NCI-H1105 (cell line): ENCODE measurements at places on chromosomes 3 and 15.

DNA sequence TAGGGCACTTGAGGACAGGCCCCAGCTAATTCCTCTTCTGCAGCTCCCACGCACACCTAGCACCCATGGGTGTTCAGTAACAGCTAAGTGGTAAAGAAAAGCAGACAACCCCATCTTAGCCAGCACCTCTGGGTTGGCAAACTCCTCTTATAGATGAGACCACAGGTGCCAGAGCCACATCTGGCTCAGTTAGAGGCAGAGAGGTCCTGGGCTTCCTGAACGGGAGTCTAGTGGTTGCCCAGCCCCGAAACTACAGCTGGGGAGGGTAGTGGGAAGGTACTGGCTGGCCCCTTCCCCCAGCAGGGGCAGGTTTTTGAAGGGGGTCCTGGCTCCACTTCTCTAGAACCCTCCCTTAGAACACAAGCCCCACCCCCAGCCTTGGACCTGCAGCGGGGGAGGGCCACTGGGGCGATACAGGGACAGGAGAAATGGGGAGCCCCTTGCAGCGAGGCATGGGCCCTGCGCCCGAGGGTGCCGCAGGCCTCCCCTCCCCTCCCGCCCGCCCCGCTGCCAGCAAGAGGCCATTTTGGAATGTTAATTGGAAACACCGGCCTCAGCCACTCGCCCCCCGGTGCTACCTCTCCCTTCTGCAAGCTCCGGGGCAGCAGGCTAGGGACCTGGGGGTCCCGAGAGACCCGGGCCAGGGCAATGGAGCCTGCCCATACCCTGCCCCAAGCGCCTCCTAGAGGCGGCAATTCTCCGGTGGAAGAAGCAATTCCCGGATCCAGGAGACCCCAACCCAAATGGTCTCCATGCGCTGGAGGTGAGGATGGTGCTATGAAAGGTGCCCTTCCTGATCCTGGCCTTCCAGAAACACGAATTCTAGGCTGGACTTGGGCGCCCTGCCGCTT lies 1.5 kb downstream of the DUSP7 start:
- no peak for DNase-seq

DNA sequence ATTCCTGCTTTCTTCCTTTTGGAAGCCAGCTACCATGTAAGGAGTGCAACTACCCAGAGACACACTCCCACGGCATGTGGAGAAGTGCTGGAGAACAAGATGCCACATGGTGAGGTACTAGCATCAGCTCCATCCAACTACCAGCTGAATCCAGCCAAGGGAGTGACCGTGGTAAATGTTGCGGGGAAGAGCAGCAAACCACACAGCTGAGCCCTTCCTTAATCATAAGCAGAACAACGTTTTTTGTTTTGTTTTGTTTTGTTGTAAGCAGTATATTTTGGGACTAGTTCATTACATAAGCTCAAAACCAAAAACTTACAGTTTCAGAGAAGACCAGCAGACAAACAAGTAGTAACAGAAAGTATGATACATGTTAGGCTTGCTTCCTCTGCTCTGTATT lies 212.6 kb upstream of the ATP10A start:
- no peak for DNase-seq

DNA sequence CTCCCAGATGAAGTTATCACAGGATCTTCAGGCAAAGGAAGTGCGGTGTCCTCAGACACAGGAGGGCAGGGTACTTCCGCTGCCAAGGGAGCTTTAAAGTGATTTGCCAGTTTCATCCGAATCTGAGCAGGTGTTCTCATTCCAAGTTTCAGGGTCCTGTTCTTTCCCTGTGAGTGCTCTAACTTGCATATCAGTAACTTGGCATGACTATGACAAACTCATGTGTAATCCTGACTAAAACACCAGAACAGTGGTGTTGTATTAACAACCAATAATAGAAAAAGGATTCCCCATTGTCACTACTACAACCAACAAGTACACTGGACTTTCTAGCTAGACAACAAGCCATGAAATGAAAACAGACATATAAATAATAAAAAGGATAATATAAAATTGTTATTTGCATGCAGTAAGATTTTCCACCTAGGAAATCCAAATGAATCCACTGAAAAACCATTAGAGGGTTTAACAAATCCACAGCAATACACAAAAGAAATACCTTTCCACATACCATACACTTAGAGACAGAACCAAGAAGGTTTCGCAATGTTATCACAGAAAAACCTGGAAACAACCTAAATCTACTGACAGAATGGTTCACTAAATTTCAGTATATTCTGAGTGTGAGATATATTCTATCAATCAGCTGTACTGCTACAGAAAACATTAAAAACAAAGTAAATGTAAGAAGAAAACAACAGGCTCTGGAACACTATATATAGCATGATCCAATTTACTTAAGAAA lies 40.9 kb upstream of the RPL35A start:
- no peak for DNase-seq

DNA sequence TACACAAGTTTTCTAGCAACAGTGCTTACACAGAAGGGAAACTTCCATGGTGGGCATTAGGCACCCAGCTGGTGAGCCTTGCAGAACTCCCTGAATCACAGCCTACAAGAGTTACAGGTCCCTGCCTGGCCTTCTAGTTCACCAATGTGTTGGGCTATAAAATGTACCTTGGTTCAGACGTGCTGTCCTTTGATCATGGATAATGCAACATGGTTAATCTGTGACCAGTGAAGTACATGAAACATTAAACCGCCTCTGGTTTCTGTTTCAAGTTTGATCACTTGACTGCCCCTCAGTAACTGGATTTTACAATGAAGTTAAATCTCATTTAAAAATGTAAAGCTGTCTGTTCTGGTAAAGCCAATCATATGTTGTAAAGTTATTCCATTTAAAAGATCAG lies 51.8 kb downstream of the FMN1 start:
- no peak for DNase-seq

DNA sequence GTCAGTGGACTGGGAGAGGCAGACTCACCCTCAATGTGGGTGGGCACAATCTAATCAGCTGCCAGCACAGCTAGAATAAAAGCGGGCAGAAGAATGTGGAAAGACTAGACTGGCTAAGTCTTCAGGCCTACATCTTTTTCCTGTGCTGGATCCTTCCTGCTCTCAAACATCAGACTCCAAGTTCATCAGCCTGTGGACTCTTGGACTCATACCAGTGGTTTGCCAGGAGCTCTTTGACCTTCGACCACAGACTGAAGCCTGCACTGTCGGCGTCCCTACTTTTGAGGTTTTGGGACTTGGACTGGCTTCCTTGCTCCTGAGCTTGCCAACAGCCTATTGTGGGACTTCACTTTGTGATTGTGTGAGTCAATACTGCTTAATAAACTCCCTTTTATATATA lies 68.0 kb downstream of the CNTN3 start:
- DNase-seq = no peak

GRCh38 chr3:125245521-125245920 lies 33.0 kb upstream of the SLC12A8 start:
- DNase-seq = no peak

DNA sequence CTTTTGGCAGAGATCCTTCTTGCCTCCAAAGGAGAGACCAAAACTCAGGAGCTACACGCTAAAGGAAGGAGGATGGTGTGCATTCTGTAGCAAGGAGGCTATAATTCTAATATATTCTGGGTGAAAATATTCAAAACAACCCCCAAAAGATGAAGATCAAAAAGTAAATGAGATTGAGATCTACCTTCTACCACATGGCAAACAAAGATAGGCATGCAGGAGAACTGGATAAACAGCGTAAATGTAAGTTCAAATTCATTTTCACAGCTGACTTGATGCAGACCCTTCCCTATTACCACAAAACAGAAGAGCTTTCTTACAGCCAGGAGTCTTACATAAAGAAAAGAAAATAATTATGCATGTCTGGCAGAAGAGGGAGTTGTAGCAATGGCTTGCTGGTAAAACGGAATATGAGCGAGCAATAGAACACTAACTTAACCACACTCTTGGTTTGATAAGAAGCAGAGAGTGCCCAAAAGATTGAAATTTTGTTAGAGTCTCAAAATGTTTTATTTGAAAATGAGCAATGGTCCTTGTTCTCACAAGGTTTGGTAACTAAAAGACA lies 272.7 kb downstream of the MECOM start:
- no peak for DNase-seq

- DNase-seq = peak; percentile 17
Observed at GRCh38 chr3:66863205-66864111, 134.6 kb upstream of the KBTBD8 start.

DNA sequence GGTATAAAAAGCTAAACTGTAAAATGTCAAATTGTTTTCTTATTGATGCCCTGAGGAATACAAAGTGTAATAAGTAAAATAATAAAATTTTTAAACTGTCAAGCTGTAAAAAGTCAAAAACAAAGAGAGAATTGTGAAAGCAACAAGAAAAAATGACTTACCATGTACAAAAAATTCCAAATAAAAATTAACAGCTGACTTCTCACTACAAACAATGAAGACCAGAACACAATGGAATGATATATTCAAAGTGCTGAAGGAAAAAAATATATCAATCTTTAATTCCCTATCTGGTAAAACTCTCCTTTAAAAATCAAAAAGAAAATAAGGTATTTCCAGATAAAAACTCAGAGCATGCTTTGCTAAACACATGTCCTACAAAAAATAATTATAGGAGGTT lies 883.5 kb downstream of the IGSF11 start:
- no peak for DNase-seq

- DNase-seq = no peak
Observed at GRCh38 chr3:5006755-5007202, 27.5 kb downstream of the BHLHE40 start.

DNA sequence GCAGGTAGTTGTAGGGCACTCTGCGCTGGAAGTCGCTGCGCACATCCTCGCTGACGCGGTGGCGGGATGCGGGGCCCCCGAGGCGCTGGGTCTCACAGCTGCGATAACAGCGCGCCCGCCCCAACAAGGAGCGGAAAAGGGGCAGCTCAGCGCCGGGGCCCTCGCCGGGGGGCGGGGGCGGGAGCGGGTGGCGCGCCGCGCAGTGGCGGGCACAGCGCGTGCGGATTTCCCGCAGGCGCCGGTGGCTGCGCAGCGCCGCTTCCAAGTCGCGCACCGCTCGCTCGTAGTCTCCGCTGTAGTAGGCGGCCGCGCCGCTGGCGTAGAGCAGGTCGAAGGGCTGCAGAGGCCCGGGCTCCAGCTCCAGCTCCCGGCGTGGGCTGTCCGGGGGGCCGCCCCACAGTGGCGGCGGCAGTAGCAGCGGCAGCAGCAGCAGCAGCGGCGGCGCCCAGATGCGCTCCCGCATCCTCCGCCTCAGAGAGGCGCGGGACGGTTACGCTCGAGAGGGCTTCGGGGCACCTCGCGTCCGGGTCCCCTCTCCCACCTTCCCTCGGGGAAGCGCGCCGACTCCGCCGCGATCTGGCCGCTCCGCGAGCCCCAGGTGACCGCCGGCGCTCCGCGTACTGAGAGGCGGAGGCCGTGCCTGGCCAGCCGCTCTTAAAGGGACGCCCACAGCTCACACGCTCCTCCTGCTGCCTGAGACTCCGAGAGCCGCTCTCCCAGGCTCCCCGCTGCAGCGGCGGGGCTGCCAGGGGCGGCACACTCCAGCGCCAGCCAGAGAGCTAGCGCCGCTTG lies at the start of gene P3H2:
TSS of gene P3H2 (minus strand) at position 629 of the 792 bp plus-strand sequence. CDS start at position 463, 166 bp downstream.
- DNase-seq = peak; percentile 89

DNA sequence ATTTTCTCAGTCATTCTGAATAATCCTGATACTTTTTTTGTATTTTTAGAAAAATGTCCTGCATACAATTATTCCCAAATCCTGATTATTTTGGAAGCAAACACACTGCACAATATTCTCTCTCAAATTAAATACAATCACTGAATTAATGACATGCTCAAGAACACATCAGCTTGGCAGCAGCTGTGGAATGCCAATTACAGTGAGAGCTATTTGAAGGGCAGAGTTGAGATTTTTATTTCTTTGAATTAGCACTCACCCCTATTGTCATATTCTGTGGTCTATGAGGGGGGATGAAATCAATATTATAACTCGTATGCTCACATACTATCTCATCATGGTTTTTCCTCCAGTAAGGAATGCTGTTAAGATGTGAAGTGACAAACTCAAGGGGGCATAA lies 312.2 kb downstream of the CNTN3 start:
- DNase-seq = no peak

- DNase-seq = no peak
Observed at GRCh38 chr3:122100083-122100482, 44.9 kb downstream of the CD86 start.

GRCh38 chr3:66405701-66406091 lies 95.1 kb downstream of the LRIG1 start:
- no peak for DNase-seq

GRCh38 chr3:150741497-150742140 lies 21.4 kb downstream of the SIAH2 start:
- DNase-seq = peak; percentile 15

DNA sequence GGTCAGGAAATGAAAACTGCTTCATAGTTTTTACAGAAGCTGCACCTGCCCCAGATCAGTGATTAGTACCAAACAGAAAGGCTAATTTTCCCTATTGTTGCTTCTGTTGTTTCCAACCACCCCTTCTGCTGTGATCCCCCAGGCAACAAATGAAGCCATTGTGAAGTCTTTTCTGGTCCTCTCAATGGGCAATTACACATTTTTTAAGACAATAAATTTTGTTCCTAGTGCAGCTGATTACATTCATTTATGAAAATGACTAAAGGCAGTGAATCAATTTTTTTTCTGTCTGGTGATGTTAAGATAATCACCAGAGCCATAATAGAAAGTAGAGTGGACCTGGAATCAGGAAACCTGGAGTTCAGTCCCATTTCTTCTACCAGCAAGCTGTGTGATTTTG lies 32.7 kb downstream of the GLDN start:
- peak; percentile 67 for DNase-seq

DNA sequence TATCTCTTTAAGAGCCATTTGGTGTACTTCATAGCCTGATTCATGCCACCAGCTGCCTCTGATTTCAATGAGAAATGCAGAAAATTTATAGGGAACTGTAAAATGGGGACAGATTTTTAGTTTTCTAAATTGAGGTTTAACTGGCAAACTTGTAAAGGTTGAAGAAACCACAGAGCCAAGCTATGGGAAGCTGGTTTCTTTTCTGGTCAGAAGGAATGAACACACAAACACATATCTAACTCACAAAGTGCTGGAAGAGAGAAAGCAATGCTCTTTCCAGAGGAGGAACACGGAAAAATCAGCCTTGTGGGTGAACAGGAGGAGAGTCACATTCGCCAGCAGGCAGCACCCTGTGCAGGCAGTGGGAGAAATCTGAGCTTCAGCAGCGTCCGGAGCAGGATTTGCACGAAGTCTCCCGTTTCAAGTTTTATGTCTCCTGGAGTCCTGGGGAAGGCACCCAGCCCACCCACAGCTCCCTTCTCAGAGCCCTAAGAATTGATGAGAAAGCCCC lies 481 bp downstream of the MASP1 start:
- DNase-seq = no peak

DNA sequence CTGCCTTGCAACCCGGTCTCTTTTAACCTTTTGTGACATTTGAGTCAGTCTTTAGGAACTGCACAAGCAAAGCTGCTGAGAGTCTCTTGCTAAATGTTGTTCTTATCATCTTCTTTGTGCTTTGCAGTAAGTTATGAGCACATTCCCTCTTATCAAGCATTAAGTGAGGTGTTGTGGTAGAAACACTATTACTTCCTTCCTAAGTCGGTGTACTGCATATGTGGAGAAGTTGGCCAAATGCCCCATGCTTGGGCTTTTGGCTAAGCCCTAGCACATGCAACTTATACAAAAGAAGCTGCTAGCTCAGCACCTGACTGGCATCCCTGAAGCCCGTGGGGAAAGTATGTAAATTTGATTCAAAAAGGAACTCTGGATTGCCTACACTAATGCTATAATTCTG lies 136.5 kb upstream of the RBMS3 start:
- no peak for DNase-seq
